Stimulated activated CD4-positive, alpha-beta T cell treated with anti-CD3 and anti-CD28 coated beads, Interleukin-1b, Interleukin-23, amount 100 ng/mL, for 4 hours (primary cell): ENCODE measurements at places on chromosomes 7 and 10.

- no peak for DNase-seq
These were observed 6.0 kb upstream of the HMX3 start for GRCh38 chr10:123129618-123130271.

DNA sequence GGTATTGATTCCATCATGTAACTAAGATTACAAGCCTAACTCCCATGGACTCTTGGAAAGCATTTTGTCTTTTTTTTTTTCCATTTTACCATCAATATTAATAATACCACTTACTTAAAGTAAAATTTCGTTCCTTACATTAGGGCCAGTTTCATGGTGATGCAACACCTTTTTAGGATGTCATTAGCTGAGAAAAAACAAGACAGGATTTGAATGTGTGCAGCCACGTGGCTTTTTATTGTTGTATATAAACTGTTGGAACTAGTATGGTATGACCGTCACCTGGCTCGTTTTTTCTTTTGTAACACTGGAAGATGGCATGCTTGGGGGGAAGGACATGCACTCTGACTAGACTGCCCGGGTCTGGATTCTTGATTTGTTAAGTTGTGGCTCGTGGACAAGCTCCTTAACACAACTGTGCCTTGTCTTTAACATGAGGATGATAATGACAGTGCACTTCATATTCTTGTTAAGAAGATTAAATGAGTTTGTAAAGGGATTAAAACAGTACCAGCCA, 42.1 kb downstream of the ARHGAP21 start:
- no peak for DNase-seq

DNA sequence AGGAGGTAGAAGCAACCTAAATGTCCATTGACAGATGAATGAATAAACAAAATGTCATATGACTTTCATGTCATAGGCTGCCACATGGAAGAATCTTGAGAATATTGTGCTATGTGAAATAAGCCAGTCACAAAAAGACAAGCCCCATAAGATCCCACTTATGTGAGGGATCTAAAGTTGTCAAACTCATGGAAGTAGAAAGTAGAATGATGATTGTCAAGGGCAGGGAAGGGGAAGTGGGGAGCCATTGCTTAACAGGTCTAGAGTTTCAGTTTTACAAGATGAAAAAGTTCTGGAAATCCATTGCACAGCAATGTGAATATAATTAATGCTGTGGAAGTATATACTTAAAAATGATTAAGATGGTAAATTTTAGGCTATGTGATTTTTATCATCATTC, 229.3 kb upstream of the KMT2E start:
- no peak for DNase-seq

DNA sequence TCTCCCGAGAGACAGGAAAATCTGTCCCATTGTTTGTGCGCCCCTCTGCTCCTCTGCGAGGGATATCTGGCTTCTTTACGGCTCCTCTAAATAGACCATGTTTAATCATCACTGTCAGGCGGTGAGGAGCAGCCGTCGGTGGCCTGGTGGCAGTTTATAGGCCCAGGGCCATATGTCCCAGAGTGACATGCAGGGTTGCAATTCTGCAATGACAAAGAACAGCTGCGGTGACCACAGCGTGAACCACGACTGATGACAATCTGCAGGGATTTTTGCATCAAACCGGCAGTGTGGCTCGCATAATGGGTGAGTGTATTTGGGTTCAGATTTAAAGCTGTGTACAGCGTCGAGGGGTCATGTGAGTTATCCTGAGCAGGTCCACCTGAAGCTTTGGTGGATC, 41.5 kb downstream of the GATA3 start:
- no peak for DNase-seq

- DNase-seq, result no peak
These were observed 286.4 kb upstream of the MEOX2 start for GRCh38 chr7:15972862-15973275.

- DNase-seq, result no peak
These were observed 59.4 kb upstream of the ASAH2 start for GRCh38 chr10:50310560-50311174.

GRCh38 chr10:84543948-84544347, 215.6 kb downstream of the CCSER2 start:
- DNase-seq, result no peak

- no peak for DNase-seq
These were observed 87.1 kb downstream of the HECW1 start for GRCh38 chr7:43199371-43200160.

DNA sequence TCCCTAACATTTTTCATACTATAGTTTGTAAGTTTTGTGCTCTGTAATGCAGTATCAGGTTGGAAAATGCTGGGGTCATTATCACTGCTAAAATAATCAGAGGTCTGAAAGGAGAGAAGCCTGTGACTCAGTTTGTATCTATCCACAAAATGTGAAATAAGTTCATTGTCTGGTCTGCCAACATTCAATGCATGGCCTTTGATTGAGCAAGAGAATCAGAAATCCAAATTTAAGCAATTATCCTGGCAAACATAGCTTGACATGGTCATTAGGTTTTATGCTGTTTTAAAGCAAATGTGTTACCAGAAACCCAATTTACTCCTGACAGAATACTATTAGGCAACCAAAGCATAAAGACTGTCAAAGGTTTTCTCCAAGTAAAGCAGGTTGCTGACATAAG, 709.7 kb upstream of the SEMA3D start:
- DNase-seq, result no peak

GRCh38 chr7:26493737-26494428, 202.2 kb downstream of the SNX10 start:
- DNase-seq, result no peak
